ENCODE measurements at places on chromosomes 4 and X.

- DNase-seq: no peak
Measured at GRCh38 chr4:155703486-155704247, 37.0 kb downstream of the GUCY1A1 start.

- no peak for DNase-seq
Measured at GRCh38 chrX:84248226-84248625, 60.2 kb upstream of the RPS6KA6 start.

DNA sequence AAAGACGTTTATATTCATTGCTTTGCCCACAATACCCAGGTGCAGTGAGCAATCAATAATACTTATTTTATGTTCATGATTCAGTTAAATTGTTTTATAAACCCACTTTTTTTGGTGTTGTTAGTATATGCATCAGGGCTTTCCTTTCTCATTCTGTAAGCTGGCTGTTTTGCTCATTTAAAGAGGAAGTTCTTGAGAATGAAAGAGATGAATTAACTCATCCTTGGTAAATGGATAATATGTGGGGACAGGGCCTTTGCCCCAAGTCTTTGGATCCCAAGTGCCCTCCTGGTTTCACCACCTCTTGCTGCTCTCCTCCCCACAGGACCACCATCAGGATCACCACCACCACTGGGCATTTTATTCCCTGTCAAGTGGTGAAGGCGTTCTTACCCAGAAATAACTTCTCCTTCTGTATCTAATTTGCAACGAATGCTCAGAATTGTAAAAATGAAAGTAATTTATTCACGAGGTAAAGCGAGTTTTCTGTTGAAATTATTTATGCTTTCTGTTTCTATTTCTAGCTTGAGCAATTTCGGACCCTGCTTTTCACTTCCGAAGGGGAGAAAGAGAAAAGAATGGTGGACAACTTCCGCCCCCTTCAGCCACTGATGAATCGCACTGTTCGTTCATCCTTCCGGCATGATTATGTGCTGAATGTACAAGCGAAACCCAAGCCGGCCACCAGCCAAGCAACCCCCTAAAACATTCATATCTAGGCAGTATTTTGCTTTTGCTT, 8.2 kb upstream of the ZRSR2 start:
- no peak for DNase-seq

DNA sequence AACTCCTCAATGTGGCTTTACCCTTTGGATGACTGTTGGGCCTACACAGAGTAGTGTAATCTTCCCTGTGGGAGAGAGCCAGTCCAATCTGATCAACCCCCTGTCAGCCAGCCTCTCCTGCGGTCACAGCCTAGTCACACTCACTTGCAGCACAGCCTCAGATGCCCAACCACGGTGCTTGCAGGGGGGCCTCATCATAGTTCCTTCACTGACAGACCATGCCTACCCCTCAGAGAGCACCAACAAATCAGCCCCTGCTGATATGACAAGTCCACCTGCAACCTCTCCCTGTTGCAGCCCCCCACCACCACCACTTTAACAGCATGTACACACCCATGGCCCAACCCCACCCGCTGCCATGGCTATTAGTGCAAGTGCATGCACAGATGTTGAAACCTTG, 146.8 kb downstream of the HMGN5 start:
- DNase-seq: no peak

DNA sequence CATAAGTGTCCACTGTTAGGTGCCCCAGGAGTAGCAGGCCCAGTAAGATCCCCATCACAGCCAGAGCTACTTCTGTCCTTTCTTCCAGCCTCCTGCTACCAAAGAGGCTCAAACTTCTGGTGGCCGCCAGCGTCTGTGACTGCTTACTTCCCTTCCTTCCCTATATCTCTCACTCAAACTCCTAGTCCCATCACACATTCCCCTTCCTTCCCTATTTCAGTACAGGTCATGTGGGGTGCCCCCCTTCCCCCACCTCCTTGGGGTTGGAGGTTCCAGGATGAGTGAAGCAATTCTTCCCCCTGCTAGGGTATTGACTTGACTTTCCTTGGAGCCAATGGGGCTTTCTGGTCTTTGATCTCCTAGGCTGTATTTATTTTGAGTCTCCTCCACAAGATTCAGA, at the start of gene VSIG4:
Gene VSIG4, minus strand, starts transcription at position 137 of the 400 bp plus-strand sequence. Its CDS starts 82 bp downstream, at position 55.
- DNase-seq: no peak

DNA sequence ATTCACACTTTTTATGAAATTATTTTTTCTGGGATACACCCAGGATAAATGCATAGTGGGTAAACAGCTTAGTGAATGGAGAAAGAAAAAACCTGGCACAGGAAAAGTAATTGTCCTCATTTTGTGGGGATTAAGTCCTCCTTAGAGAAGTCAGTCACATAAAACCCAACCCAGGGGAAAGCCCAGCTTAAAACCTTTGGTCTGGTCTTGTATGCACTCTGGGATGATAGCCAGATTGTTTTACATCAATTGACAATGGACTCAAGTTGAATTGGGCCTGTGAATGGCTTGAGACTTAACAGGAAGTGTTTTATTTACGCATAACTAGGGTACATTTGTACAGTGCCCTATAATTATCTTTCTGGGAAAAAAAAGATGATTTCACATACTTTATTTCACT, 561.3 kb upstream of the GRIA3 start:
- DNase-seq: no peak

DNA sequence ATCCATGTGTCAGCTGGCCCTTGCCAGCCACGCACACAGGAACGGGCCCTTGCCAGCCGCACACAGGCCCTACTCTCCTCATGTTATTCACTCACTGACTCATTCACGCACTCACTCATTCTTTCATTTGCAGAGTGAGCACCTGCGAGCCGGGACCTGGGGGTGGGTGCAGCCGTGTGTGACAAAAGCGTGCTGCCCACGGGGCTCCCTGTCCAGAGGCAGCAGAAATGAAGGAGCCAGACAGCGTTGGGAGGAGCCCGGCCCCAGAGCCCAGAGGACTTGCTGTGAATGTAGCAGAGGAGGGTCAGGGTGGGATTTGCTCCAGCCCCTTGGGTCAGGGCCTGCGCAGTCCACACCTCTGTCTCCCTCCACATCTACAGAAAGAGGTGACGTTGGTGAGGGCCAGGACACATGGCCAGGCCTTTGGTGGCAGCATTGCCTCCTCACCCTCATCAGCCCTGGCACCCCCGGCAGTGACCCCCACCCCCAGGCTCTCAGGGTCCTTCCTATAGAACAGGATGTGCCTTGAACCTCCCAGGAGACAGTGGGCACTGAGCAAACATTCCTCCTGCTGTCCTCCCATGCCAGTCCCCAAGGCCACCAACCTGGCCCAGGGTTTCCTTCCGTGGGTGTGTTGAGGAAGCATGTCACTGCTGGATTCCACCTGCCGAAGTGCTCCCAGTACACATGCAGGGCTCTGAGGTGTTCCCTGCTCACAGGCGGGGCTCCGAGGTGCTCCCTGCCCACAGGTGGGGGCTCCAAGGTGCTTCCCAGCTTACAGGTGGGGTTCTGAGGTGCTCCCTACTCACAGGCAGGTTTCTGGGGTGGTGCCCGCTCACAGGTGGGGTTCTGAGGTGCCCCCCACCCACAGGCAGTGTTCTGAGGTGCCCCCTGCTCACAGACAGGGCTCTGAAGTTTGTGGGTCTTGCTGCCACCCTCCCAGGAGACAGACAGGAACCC, 105.7 kb downstream of the HMX1 start:
- DNase-seq: no peak

- no peak for DNase-seq
Measured at GRCh38 chr4:38566806-38567398, 97.1 kb upstream of the KLF3 start.

DNA sequence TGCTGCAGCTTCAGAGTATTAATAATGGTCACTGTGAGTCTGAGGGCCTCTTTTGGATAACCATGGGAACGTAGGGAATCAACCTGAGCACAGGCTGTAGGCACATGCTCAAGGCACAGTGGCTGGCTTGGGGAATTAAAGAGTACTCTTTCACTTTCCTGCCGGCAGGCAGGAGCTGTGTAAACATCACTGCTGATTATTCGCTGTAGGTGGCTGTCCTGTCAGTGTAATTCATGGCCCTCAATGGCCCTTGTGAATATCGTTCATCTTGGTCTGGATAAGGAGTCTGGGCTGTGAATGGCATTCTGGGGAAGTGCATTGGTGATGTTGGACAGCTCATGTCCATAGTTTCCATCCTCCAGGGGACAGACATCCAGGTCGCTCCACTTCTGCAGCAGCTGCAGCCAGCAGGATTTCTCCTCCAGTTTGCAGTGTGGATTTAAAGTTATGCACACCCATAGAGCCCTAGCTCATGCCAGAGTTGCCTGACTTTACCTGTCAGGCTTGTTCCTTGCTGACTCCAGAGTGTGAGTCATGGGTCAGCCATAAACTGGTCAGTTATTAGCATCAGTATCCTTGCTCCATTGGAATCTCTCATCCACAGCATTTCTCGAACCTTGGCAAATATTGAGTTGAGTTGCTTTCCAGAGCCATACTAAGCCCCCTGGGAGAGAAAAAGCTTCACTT, 43.0 kb downstream of the C4orf33 start:
- DNase-seq: no peak

- no peak for DNase-seq
Measured at GRCh38 chrX:13790206-13791131, 26.4 kb downstream of the GPM6B start.

- no peak for DNase-seq
Measured at GRCh38 chrX:54492340-54492739, 3.7 kb downstream of the FGD1 start.

DNA sequence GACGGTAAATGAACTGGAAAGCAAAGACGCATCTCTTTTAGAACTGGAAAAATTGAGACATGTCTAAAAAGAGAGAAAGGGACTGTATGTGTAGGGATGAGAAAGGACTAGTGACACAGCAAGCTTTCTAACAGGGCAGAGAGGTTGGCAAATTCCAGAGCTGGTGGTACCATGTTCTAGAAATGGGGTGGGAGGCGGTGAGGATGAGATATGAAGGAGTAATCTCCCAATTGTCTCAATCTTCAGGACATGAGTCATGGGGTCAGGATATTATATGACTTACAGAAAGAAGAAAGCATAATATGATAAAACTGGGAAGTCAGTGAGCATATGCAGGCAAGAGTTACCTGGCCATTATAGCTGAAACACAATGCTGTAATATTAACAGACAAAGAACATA, 14.2 kb downstream of the TAB3 start:
- DNase-seq: no peak

DNA sequence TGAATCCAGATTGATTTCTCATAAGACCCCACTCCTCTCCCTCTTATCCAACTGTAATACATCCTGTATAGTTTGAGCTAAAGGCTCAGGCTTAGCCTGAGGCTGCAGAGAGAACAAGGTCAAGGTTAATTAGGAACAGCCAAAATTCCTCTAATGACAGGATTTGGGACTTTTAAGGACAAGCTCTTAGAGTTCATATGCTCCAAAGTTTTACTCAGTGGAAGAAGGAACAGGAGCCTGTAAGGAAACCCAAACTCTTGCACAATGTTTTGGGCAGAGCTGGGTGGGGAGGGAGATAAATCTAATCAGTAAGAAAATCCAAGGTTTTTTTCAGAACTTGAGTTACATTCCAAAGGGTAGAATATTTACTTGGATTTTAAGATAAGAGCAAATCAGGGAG, 238.8 kb downstream of the QDPR start:
- no peak for DNase-seq

- DNase-seq: no peak
Measured at GRCh38 chr4:100907465-100908454, 389.9 kb upstream of the EMCN start.

DNA sequence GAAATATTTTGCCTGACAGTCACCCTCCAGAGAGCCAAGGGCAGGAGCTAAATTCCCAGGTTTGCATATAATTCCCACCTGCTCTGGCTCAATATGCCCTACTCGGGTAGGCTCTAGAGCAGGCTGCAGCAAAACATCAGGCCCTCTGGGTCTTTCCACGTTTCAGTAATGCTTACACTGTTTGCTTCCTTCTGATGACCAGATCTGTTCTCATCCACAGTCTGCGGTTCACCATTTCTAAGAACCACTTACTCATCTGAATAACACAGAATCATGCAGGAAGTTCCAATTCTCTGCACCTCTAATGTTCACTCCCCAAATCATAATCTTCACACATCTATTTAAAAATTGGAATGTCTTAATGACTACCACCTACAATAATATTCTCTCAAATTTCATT, 141.4 kb downstream of the PPP3CA start:
- peak; percentile 46 for DNase-seq

DNA sequence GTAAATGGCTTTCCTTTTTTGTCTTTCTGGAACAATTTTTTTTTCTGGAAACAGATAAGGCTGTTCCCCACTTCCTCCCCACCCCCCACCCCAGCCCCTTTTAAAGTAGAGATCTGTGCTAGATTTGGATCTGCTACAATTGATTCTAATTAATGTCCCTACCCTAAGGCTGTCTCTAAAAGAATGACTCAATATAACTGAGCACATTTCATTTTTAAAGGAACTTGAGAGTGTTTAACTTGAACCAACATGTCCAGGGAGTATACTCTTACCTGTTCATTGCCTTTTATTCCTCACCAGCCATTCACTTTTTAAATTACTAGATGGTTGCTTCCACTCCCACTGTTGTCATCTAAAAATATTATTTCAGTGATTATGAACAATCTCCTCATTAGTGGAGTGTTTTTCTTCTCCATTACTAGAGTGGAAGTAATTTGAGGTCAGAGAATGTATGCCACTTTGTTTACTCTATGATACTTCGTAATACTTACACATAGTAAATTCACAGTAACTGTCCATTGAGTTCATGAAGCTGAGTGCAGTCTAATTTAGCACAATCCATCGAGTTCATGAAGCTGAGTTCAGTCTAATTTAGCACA, 14.1 kb upstream of the CNOT6L start:
- DNase-seq: no peak

DNA sequence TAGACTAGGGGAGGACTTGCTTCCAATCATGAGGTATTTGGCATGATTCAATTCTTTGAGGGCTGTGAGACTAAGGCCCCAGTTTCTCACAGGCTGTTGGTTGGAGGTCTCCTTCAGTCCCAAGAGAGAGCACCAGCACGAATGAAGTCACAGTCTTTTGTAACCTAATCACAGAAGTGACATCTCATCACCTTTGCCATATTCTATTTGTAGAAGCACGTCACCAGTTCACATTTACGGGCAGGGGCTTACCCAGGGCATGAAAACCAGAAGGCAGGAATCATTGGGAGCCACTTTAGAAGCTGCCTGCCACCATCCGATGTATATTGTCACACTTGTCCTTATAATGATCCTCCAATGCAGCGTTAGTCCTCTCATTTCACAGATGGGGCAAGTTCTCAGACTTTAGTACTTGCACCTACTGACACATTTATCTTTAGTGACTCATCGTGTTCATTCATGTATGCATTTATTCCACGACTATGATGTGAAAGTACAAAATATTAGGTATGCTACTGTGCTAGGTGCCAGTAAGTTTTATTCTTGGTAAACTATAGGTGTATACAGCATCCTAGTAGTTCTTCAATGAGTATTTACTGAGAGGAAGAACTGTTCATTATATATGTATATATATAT, 163.8 kb upstream of the PGRMC2 start:
- DNase-seq: no peak

DNA sequence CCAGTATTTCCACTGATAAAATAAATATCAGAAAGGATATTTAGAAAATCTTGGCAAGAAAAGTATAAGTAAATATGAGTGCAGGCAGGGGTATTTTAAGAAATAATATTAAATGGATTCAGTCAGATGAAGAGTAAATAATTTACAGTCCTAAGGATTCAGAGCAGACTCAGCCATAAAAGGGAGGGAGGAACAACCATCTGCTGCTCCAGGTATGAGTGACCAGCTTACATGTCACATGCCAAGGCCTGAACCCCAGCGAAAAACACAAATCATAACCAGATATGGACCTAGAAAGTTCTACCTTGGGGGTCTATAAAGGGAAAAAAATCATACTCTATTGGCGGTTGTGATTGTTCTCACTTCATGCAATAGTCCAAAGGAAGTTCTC, 166.8 kb downstream of the COL4A6 start:
- no peak for DNase-seq

All from activated CD4-positive, alpha-beta T cell treated with anti-CD3 and anti-CD28 coated beads, Interleukin-2, amount 50 U/mL, for 24 hours (primary cell).